ENCODE measurements at places on chromosomes 13 and 19.
A peak's percentile ranks its signal among the peaks of the same experiment; 100 is the strongest.

GRCh38 chr13:84553227-84553626 lies 671.0 kb upstream of the SLITRK1 start:
- no peak for DNase-seq

GRCh38 chr13:74825152-74825937 lies 656.6 kb downstream of the TBC1D4 start:
- no peak for DNase-seq

DNA sequence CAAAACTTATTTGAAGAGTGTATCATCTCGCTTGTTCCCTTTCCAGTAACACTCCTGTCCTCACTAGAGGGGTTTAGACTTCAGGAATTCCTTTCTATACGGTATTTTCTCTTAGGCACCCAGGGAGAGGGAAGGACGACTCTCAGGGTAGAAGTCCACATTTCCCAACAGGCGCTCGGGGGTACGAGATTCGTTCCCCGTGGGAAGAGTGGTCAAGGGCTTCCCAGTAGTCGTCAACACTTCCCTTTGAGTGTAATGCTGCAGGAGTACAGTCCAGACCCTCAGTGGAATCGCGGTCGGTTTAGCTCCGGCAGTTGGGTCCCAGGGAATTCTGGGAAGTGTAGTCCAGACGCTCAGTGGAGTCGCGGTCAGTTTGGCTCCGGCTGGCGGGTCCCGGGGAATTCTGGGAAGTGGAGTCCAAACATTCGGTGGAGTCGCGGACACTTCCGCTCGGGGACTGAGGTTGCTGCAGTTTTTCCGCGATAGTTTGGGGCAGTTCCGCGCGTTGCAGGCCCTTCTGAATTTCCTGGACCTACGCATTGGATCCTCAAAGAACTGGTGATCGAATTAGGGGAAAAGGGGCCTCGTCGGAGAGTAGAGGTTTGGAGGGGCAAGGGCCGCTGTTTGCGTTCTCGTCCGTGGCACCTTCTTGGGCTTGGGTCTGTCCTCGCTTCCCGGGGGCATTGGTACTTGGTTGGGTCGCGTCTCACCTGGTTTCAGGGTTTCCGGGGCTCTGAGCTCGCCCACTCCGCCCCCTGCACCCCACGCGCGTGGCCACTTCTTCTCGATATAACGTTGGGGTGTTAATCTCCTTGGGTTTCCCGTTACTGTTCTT lies at the start of gene ZNF224:
ZNF224 (plus strand) TSS at position 431 of the 835 bp plus-strand sequence. CDS start 3,513 bp downstream, outside the sequence.
- peak; percentile 94 for DNase-seq

GRCh38 chr13:86000546-86000945 lies 201.3 kb upstream of the SLITRK6 start:
- DNase-seq: no peak

DNA sequence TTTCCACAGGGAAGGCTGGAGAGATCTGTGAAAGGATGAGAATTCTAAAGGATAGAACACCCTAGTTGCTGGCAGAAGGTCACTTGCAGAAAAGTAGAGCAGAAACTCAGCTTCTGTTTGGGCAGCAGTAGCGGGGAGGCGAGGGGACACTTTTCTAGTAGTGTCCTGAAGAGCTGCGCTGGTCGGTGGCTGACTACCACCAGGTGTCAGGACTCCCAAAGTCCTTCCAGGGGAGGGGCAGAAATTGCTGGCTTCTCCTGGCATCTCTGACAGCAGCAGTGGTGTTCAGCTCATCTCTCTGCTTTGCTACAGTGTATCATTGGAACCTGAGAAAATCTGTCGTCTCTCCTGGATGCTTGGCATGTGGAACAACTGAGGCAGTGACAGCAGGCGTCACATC lies 120.9 kb downstream of the ZDHHC20 start:
- no peak for DNase-seq

DNA sequence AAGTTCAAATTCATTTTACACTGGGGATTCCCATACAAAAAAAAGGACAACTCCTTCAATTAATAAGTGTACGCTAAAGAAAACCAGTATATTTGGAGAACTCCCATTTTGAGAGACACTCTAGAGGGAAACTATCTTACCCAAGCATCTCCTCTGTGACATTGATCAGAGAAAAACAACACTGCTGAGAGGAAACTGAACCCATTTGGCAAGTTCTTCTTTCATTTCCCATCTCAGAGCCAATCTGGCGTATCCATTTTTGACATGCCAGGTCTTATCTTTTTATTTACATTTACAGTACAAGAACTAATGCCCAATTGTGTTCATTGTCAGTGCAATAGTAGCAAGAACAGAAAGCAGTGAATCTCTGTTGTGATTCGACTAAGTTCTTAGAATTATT lies 30.1 kb downstream of the LIG4 start:
- no peak for DNase-seq

GRCh38 chr13:75790198-75790970 lies 154.3 kb downstream of the LMO7 start:
- no peak for DNase-seq

DNA sequence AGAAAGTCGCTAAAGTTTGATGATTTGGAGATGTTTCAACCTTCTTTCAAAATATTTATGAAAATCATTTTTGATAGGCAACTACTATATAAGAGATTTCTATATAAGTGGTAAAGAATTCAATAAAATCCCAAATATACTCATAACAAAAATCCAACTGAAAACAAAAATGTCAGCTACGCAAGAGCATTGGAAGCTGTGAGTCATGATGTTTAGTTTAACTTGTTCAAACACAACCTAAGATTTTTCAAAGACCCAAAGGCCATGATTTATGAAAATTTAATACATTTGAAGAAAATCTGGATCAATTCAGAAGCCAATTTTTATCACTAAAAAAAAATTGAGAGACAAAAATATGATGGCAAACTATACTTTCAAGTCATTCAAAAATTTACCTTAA lies 226.6 kb downstream of the MZT1 start:
- DNase-seq: no peak

DNA sequence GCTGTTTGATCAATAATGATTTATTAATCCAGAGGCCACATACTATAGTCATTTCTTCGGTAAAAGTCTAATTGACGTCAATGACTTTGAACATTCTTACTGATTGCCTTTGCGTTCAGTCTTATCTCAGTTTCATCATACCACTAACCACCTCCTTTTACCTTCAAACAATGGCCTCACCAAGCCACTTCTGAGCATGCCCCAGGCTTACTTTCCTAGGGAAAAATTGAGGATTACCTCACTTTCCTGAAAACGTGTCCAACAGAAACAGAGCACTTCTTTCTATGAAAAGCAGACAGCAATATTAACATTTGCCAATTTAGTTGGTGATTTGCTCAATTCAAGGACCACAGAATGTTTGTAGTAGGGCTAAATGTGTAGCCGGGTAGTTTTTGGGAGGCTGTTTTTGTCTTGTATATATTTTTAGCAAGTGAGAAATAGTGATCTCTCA lies 157.6 kb downstream of the KLF5 start:
- no peak for DNase-seq

DNA sequence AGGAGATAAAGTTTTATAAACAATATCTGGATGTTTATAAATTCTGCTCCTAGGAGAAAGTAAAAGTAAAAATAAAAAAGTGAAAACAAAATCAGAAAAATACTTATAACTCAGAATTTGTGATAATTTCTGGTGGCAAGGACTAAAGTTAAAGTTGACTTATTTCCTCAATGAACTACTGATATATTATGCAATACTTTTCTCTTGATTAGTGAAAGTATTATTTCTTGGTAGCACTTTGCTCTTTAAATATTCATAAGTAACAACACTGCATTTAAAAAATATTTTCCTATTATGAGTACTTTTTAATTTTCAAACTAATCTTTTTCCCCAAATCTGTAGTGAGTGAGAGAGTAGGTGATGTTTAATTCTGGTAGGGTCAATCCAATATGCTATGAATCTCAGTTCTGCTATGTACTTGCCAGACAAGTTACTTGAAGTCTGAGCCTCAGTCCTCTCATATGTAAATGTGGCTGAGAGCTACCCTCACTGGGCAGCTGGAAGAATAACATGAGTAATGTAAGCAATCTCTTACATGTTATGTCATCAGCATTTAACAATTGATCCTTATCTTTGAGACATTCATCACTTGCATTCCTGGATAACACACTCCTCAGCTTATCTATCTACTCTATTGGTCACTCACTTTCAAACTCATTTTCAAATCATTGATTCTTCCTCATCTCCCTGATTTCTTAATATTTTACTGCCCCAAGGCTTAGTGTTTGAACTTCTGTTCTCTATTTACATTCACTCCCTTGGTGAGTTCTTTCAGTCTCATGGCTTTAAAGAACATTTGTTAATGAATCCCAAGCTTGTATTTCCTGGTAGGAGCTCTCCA lies 239.0 kb downstream of the RGCC start:
- DNase-seq: no peak

DNA sequence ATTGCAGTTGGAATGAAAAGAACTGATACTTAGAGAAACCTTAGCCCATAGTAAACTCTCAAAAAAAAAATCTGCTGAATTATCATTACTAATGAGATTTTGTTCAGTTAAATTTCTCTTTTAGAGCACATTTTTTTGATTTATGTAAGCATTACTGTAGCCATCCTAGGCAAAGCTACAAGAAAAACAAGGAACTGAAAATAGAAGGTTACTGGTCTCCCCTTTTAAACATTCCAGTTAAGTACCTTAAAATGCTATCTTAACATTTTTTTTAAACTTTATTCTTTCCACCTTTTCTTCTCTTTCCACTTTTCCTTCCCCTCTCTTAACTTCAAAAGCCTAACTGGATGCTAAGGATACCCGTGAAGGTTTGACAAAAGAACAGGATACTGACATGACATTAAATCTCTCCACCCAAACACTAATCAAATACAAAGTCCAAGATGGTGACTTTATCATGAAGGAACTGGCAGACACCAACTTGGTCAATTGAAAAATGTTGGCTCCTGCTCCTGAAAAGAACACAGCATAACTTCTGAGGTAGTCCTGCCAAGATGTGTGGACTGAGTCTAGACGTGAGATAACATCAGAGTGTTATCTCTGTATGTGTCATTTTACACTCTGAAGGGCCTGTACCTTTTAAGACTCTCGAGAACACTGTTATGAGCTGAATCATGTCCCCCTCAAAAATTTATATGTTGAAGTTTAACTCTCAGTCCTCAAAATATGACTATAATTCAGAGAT lies 29.5 kb upstream of the SACS start:
- DNase-seq: no peak

DNA sequence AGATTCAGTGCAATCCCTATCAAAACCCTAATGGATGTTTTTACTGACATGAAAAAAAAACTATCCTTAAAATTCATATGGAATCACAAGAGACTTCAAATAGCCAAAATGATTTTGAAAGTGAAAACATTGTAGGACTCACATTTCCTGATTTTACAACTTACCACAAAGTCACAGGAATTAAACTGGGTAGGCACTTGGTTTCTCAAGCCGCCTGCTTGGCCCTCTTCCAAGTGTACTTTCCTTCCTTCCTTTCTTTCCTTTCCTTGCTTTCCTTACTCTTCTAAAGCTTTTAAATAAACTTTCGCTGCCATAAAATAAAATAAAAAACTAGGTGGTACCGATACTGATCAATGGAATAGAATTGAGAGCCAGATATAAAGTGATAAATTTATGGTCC lies 21.0 kb upstream of the CD33 start:
- DNase-seq: no peak

- no peak for DNase-seq
These were observed 169.1 kb downstream of the KCTD12 start for GRCh38 chr13:76717092-76717491.

GRCh38 chr19:1929021-1929742 lies 11.8 kb upstream of the CSNK1G2 start:
- DNase-seq: peak; percentile 69

DNA sequence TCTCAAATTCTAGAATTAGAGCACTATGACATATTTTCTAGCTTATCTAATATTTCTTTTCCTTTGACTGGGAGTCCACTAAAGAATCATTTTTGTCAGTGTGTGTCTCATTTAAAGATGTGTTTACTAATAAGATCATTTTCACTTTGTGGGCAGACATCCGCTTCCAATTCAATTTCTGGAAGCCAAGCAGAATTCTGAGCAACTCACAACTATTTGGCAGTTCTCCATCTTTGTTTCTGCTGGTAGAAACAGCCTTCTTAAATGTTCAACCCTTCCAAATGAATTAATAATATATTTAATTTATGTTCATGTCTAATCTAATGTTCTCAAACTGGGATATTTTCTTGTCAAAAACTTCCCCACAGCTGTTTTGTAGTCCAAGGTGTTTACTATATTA lies 411.8 kb downstream of the KCTD12 start:
- no peak for DNase-seq

- DNase-seq: no peak
These were observed 58.8 kb upstream of the C1QTNF9B start for GRCh38 chr13:23956106-23956505.

- no peak for DNase-seq
These were observed 315.9 kb downstream of the SLC7A1 start for GRCh38 chr13:29279356-29280254.

- no peak for DNase-seq
These were observed 26.1 kb downstream of the ZMYM2 start for GRCh38 chr13:19984430-19985218.

DNA sequence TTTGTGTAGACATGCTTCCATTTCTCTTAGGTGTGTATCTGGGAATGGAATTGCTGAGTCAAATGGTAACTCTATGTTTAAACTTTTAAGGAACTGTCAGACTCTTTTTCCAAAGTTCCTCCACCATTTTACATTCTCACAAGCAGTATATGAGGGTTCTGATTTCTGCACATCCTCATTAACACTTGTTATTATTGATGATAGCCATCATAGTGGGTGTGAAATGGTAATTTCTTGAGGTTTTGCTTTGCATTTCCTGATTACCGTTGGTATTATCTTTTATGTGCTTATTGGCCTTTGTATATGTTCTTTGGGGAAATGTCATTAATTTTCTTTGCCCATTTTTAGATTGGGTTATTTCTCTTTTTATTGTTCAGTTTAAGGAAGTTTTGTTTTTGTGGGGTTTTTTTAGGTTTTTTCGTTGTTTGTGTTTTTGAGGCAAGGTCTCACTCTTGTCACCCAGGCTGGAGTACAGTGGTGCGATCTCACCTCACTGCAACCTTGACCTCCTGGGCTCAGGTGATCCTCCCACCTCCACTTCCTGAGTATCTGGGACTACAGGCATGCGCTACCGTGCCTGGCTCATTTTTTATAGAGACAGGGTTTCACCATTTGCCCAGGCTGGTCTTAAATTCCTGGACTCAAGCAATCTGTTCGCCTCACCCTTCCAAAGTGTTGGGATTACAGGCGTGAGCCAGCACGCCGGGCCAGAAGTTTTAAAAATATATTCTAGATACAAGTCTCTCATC lies 34.3 kb downstream of the NAA16 start:
- DNase-seq: no peak

GRCh38 chr13:105904034-105904742 lies 631.3 kb downstream of the EFNB2 start:
- no peak for DNase-seq

GRCh38 chr13:112658808-112659207 lies 31.0 kb upstream of the ATP11A start:
- DNase-seq: no peak

- no peak for DNase-seq
These were observed 101.4 kb downstream of the TUBGCP3 start for GRCh38 chr13:112486386-112487126.

Data from putamen (tissue), 1 donor.